ENCODE measurements at places on chromosomes 6 and 20. TPM values are rescaled to one million over a fixed set of nuclear protein-coding genes. Genes with fewer than 3 reads are reported as not detected.

DNA sequence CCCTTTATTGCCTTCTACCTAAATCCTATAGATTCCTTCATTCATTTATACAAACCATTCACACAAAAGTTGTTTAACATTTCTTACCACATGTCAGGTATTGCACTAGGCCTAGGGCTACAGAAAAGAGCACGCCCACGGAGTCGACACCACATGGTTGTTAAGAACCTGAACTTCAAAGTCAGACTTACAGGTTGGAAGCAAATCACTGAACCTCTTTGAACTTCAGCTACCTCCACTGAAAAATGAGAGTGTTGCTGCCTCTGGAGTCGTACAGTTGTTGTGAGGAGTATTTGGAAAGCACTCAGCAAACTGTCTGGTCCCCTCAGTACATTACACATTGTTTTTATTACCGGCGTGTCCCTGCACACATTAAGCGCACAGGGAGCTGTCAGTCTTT, 3.3 kb upstream of the SLPI start:
- H3K27me3 ChIP-seq = peaks cover 5% of the 10 kb centered on the region
- no peaks in the 10 kb centered on the region for H3K36me3 ChIP-seq
- H3K4me3 ChIP-seq = no peak overlapping the region
- no peak overlapping the region for H3K27ac ChIP-seq
- DNase-seq = no peak

DNA sequence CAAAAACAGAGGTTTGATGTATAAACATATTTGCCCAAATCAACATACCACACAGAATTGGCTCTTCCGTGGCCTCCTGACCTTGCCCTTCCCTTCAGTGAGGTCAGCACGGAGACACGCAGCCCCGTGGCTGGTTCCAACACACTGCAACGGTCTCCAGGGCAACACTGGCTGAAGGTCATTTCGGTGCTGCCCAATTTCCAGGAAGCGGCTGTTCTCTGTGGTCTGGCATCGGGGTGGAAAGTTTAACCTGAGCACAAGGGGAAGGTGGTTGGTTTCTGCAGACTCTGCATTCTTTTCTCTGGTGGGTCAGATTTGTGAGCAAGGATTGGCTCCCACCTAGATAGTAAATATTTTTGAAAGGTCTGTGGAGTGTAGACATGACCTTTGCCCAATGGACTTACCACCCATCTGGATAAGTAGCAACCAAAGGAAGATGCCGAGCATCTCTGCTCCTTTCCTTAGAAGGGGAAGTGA, 177.6 kb upstream of the PHACTR1 start:
- no peak overlapping the region for H3K27ac ChIP-seq
- H3K27me3 ChIP-seq = no peaks in the 10 kb centered on the region
- H3K4me1 ChIP-seq = no peaks in the 10 kb centered on the region
- H3K4me3 ChIP-seq = no peak overlapping the region

GRCh38 chr6:111843347-111844147, 29.7 kb downstream of the FYN start:
- peaks cover 40% of the 10 kb centered on the region for H3K4me1 ChIP-seq
- no peak overlapping the region for H3K4me3 ChIP-seq
- H3K27ac ChIP-seq = peak overlapping the region; percentile 37
- no peaks in the 10 kb centered on the region for H3K27me3 ChIP-seq
- H3K36me3 ChIP-seq = no peaks in the 10 kb centered on the region

- H3K36me3 ChIP-seq = no peaks in the 10 kb centered on the region
- H3K27me3 ChIP-seq = no peaks in the 10 kb centered on the region
- no peak for DNase-seq
- no peak overlapping the region for H3K4me3 ChIP-seq
- no peaks in the 10 kb centered on the region for H3K4me1 ChIP-seq
Measured at GRCh38 chr6:9583753-9584352, 831.0 kb downstream of the TFAP2A start.

- H3K27ac ChIP-seq = no peak overlapping the region
- H3K36me3 ChIP-seq = no peaks in the 10 kb centered on the region
- H3K27me3 ChIP-seq = peaks cover 17% of the 10 kb centered on the region
- H3K4me1 ChIP-seq = peaks cover under 1% of the 10 kb centered on the region
Measured at GRCh38 chr6:452301-453067, 60.9 kb downstream of the IRF4 start.

DNA sequence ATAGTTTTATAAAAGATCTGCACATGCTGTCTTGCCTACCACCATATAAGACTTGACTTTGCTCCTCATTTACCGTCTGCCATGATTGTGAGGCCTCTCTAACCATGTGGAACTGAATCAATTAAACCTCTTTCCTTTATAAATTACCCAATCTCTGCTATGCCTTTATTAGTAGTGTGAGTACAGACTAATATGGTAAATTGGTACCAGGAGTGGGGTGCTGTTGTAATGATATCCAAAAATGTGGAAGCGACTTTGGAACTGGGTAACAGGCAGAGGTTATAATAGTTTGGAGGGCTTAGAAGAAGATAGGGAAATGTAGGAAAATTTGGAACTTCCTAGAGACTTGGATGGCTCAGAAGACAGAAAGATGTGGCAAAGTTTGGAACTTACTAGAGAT, 64.2 kb upstream of the TFAP2D start:
- DNase-seq = no peak
- no peak overlapping the region for H3K4me3 ChIP-seq
- no peaks in the 10 kb centered on the region for H3K4me1 ChIP-seq
- no peak overlapping the region for H3K27ac ChIP-seq
- H3K36me3 ChIP-seq = no peaks in the 10 kb centered on the region

ULBP2 gene
- total RNA-seq = 0.78 TPM

GRCh38 chr6:133568970-133569889, 319.7 kb upstream of the TCF21 start:
- H3K4me3 ChIP-seq = no peak overlapping the region
- H3K36me3 ChIP-seq = no peaks in the 10 kb centered on the region
- H3K27me3 ChIP-seq = no peaks in the 10 kb centered on the region

- no peaks in the 10 kb centered on the region for H3K4me1 ChIP-seq
- DNase-seq = no peak
- H3K4me3 ChIP-seq = no peak overlapping the region
- H3K27me3 ChIP-seq = no peaks in the 10 kb centered on the region
Measured at GRCh38 chr6:53706525-53706924, 41.0 kb upstream of the KLHL31 start.

DNA sequence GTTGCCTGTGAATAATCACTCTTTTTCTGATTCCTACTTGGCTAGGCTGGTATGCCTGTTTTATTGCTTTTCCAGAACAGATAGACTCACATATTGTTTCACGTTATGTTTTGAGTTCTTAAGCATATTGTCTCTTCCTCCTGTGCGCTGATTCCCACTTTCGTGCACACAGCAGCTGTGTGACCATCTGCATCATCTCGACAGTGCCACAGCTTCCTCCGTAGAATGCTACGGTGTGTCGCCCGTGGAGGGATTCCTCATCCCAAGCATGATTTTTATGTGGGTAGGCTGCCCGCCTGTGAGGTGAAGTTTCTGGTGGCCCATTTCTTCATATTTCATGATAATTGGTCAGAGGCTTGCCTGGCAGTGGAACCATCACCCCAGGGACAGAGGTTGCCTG, 31.8 kb downstream of the PLCB4 start:
- no peak overlapping the region for H3K27ac ChIP-seq
- no peaks in the 10 kb centered on the region for H3K36me3 ChIP-seq
- no peak overlapping the region for H3K4me3 ChIP-seq
- no peak for DNase-seq
- H3K4me1 ChIP-seq = no peaks in the 10 kb centered on the region

- DNase-seq = no peak
- H3K4me3 ChIP-seq = no peak overlapping the region
- H3K27me3 ChIP-seq = no peaks in the 10 kb centered on the region
- H3K36me3 ChIP-seq = no peaks in the 10 kb centered on the region
- H3K27ac ChIP-seq = no peak overlapping the region
Measured at GRCh38 chr6:107101211-107101610, 14.1 kb downstream of the BEND3 start.

SAMD5 gene
- total RNA-seq = 0.55 TPM

NKX2-4 gene
- not detected for total RNA-seq

DNA sequence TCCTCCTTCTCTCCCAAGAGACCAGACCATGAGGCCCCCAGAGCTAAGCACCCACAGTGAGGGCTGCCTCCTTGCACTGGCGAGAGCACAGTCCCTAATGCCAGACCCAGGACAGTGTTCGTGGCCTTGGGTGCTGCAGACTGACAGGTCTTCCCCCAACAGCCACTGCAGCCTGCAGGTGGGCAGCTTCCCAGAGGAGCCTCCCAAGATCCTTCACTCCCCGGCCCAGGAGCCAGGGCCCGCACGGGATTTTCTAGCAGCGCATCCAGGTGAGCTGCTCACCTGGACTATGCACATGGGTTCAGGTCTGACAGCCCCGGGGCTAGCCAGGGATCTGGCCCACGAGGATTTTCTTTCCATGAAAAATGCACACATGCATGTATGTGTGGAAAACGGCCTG, 41.7 kb downstream of the SUMO4 start:
- H3K27ac ChIP-seq = no peak overlapping the region
- H3K4me1 ChIP-seq = no peaks in the 10 kb centered on the region
- DNase-seq = no peak

DNA sequence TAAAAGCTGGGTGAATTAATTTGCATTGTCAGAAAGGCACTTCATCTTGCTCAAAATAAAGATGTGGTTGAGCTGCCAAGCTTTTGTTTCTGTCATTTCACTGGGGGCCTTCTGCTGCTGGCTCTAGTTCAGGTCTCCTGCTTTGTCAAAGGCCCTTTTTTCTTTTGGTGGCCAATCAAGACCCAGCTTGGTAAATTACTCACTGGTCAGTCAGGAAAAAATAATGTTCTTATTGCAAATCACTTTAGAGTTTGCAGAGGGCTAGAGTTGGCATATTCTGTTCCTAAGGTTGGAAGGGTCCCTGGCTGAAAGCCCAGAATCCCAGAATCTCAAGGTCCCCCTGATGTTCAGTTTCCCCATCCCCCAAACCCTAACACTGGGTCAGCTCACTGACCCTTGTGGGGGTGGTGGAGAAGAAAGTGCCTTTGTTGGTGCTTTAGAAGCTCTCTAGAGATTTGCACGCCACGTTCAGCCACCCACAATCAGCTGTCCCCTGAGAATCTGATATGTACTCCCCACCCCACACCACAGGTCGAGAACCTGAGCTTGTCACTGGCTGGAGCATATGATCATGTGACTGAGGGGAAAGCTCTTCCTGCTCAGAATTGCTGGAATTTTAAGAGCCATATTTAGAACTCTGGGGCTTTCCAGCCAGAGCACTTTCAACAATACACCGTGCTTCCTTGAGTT, 21.7 kb upstream of the BNIP5 start:
- no peak for DNase-seq
- H3K36me3 ChIP-seq = no peaks in the 10 kb centered on the region
- H3K4me1 ChIP-seq = peaks cover 12% of the 10 kb centered on the region
- no peak overlapping the region for H3K4me3 ChIP-seq

KIF25 gene
- not detected for total RNA-seq
